ENCODE measurements at places on chromosomes 16 and 17. TPM values are rescaled to one million over a fixed set of nuclear protein-coding genes. Genes with fewer than 3 reads are reported as not detected.
A peak's percentile ranks its signal among the peaks of the same experiment; 100 is the strongest.

GRCh38 chr17:81389585-81389984 lies 5.7 kb upstream of the BAHCC1 start:
- no peak for DNase-seq

PGS1 gene
- 25.6 TPM for total RNA-seq

GRCh38 chr16:24670623-24671454 lies 58.6 kb upstream of the TNRC6A start:
- peak; percentile 85 for DNase-seq

DNA sequence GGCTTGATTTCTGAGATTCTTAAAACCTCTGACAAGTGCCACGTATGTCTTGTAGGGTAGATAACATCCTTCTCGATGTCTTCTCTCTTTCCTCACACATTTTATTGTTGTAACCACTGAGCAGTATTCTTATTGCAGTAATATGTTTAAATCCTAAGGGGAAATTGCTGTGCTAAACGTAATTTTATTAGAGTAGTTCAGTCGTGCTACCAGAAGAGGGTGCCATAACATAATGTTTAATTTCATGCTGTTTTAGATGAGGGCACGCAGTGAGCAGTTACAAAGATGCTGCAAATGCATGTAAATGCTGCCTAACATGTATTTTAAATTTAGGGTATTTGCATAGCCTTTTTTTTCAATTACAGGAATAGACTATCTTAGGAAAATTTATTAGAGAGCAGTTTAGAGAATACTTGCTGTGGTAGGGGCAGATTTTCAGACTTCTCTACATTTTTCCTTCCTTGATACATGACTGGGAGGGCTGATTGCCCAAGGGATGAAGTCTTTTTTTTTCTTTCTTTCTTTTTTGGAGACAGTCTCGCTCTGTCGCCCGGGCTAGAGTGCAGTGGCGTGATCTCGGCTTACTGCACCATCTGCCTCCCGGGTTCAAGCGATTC lies 51.7 kb downstream of the GAN start:
- DNase-seq = peak; percentile 19

GRCh38 chr16:81327447-81328196 lies 12.9 kb downstream of the GAN start:
- no peak for DNase-seq

DNA sequence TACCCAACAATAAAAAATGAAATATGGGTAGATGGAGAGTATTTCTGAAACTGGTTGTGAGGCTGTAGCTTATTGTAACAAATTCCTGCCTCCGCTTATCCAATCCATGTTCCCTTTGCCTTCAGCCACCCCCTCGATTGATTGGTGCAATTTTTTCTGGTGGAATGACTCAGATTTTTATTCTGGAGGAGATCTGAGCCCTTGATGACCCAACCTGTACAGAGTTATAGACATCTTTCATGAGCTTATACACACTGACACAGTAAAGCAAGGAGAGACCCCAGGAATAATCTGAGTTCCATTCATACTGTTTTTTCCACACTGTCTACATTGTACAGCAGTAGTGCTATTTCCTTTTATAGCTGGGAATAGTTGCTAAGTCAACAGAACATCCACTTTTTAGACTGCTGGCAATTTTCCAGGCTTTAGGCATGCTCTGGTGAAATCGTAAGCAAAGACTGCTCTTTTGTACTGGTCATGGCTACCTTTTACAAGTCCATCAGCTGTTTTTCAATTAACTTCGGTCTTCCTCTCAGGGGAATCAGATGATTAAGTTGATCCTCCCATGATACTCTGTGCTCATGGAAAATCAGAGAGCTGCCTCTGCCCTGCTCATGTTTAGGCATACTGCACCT lies 30.1 kb downstream of the CCL4 start:
- DNase-seq = no peak

DNA sequence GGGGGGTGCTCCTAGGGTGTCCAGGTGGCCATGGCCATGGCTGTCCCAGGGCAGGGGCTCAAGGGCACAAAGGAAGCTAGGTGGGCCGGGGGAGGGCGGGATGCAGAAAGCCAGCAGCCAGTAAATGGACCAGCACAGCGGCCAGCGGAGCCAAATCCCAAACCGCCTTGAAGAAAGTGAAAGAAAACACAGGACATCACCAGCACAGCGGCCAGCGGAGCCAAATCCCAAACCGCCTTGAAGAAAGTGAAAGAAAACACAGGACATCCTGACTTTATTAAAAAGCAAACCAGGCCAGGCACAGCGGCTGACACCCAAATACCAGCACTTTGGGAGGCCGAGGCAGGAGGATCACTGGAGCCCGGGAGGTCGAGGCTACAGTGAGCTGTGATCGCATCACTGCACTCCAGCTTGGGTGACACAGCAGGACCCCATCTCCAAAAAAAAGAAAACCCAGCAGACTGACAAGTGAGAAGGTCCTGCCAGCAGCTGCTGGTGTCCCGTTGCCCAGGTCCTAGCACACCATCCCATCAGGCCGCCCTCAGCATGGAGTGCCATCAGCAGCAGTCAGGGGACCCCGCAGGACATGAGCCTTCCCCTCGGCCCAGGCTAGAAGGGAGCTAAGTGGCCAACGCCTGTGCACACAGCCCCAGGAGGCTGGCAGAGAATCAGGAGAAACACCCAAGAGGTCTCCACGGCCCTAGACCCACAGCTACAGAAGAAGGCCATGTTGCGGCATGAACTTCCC lies 17.0 kb downstream of the SLC38A10 start:
- DNase-seq = peak; percentile 55

DNA sequence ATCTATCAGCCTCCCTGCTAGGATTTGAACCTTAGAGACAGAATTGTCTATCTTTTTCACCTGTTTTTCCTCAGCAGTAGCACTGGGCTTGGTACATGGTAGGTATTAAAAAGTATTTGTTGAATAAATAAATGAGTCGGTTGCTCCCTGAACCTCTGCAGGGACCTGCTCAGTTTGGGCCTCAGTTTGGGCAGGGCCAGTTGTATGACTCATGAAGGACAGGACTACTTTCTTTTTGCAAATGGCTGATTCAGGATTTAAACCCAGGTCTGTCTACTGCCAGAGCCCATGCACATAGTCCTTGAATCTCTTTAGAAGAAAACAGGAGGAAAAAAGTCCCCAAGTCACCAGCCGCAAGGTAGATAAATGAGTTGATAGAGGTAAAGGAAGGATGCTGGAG lies 3.1 kb downstream of the MMP2 start:
- peak; percentile 32 for DNase-seq

GRCh38 chr17:19753051-19753509 lies 5.0 kb upstream of the ALDH3A1 start:
- peak; percentile 96 for DNase-seq

GRCh38 chr17:29592850-29593551 lies at the start of gene ANKRD13B:
ANKRD13B (plus strand) TSS chr17:29593132; CDS start chr17:29593622, 490 bp downstream.
- DNase-seq = peak; percentile 63

KRT28 gene
- not detected for total RNA-seq

TVP23A gene
- total RNA-seq = not detected

MYH13 gene
- total RNA-seq = under 0.01 TPM

DNA sequence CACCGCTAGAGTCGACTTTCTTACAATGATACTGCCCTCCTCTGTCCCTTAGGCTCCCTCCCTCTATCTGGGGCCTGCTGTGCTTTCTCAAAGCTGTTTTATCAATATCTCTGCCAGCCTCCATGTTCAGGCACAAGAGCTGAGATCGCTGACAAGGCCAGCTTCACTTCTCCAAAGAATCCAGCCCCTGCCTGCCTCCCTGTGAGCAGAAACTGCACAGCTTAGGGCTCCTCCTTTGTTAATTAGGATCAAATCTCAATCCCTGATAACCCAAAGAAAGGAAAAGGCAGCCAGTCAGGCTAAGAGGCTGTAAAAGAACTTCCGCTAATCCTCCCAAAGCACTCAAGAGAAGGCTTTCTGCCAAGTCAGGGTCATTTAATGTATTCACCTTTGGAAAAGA lies 616.0 kb upstream of the CDH11 start:
- no peak for DNase-seq

- no peak for DNase-seq
Observed at GRCh38 chr16:48109475-48109874, 46.3 kb downstream of the ABCC12 start.

DNA sequence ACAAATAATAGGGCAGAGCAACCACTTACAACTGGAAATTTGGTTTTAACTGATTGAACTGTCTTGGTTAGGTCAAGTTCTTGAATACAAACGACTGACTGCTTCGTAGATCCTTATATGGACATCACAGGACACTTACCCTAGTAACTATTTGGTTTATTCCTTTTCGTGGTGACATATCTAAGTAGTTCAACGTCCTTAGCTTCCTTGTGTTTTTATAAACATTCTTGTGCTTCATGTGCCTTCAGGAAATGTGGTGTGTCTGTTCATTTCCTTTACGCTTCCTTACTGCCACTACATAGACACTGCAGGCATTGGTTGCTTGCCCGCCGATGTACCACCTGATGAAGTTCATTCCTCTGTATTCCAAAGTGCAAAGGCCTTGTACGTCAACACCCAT lies 59.3 kb downstream of the USP10 start:
- no peak for DNase-seq

CSH1 gene
- total RNA-seq = not detected

GRCh38 chr17:69461951-69462369 lies 47.5 kb downstream of the MAP2K6 start:
- no peak for DNase-seq

GRCh38 chr17:34714475-34715410 lies 135.4 kb downstream of the TMEM132E start:
- no peak for DNase-seq

- no peak for DNase-seq
Observed at GRCh38 chr17:56217921-56218320, 64.6 kb downstream of the ANKFN1 start.

DNA sequence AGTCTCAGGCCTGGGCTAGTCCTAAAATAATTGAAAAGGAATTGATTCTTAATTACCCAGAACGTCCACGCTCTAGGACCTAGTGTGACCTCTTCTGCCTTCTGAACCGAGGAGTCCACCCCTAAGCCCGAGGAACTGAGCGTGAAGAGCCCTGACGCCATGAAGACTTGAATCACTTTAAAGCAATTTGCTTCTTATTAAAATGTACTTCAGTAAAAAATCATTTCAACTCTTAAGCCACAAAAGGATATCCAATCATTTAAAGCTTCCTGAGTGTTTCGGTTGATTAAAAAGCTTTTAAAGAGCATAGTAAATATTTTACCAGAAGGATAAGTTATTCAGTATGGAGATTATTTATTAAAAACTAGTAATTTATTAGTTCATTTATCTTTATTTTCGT lies 11.6 kb downstream of the HSBP1 start:
- DNase-seq = no peak

GRCh38 chr17:82486231-82487094 lies 27.9 kb downstream of the NARF start:
- no peak for DNase-seq

DNA sequence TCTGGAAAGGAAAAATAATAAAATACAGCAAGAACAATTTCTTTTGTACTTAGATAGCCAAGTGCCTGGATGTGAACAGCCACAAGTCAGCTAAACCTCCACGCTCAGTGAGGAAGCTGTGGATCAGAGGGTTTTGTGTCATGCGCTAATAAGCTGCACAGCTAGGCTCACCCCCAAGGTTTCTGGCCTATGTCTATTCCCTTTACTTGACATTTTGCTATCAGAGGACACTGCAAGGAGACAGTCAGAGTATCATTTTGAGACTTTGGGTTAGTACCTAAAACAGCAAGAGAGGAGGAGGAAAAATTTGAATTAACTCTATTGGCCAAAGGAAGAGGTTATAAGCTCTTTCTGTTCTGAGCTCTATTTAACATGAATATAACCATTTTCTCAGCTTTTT lies 139.3 kb downstream of the KCNJ2 start:
- DNase-seq = no peak

ARL5C gene
- total RNA-seq = not detected

DNA sequence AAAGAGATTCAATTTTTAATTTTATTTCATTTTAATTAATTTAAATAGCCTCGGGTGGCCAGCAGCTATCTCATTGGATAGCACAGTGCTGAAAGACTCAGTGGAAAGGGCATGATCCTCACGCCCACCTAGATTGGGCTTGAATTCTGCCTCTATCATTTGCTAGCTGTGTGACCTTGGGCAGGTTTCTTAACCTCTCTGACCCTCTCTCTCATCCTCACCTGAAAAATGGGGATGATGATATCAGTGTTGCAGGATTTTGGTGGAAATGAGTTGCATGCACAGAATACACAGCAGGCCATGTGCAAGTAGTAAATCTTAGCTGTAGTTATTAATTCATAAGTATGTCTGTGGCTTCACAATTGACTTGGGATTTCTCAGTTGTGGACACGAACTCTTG lies 272.4 kb upstream of the XYLT1 start:
- no peak for DNase-seq

DNAI2 gene
- total RNA-seq = not detected

DNA sequence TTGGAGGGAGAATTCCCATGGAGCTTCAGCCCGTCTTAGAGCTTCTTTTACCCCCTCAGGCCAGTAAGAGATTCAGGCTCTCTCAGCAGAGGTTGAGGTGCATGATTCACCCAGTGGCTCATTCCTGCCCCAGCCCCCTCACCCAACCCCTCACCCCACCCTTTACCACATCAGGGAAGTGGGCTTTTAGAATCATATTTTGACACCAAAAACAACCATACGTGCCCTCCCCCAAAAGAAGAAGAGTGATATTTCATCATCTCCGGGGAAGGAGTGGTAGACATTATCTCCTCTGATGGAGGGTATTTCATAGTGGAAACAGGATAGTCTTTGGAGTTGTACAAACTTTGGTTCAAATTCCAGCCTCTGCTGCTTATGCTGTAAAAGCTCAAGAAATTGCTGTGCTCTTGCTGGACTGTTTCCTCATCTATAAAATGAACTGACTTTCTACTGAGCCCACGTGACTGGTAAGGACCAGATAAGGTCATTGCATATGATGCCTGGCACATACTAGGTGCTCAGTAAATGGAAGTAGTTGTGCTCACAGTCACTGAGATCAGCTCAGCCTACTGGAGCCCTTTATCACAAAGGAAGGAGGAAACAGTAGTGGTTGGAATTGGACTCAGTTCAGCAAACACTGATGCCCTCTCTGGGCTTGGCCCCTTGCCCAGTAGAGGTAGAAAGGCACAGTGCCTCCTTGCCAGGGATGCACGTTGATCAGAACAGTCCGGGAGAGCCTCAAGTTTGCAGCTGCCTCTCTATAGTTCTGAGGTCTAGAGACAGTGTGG lies 18.3 kb upstream of the CCL5 start:
- peak; percentile 69 for DNase-seq

DNA sequence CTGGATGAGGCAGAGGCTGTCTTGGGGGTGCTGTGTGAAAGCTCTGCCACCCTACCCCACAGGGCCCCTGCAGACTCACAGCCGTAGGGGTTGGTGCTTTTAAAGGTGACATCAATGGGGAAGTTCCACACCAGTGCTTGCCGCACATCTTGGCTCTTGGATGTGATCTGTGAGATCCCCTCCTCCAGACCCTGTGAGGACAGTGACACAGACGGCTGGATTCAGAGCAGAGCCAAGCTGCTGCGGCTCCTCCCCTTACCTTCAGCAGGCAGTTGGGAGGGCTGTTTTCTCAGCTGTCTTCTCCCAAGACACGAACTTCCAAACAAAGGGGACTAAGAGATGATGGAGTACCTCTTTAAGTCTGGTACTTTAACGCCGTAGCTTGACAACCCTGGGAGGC lies 4.8 kb downstream of the B9D1 start:
- DNase-seq = no peak
